T-helper 1 cell (primary cell): ENCODE measurements at places on chromosomes 13 and 19.

DNA sequence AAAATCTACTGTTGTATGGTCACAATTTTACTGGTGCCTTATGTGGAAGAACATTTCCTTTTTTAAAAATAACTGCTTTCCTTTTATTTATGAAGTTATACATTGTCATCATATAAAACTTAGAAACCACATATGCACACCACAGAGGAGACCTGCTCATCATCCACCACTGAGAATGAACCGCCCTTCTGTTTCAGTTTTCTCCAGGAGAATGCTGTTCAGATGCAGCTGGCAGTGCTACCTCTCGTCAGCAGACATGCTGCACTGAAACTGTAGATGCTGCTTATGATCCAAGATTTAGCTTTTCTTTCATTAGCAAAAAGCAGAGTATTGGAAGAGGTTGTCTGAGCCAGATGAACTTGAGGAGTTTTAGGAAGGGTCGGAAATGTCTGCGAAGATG, 10.1 kb downstream of the SLC25A15 start:
- no peak for DNase-seq

DNA sequence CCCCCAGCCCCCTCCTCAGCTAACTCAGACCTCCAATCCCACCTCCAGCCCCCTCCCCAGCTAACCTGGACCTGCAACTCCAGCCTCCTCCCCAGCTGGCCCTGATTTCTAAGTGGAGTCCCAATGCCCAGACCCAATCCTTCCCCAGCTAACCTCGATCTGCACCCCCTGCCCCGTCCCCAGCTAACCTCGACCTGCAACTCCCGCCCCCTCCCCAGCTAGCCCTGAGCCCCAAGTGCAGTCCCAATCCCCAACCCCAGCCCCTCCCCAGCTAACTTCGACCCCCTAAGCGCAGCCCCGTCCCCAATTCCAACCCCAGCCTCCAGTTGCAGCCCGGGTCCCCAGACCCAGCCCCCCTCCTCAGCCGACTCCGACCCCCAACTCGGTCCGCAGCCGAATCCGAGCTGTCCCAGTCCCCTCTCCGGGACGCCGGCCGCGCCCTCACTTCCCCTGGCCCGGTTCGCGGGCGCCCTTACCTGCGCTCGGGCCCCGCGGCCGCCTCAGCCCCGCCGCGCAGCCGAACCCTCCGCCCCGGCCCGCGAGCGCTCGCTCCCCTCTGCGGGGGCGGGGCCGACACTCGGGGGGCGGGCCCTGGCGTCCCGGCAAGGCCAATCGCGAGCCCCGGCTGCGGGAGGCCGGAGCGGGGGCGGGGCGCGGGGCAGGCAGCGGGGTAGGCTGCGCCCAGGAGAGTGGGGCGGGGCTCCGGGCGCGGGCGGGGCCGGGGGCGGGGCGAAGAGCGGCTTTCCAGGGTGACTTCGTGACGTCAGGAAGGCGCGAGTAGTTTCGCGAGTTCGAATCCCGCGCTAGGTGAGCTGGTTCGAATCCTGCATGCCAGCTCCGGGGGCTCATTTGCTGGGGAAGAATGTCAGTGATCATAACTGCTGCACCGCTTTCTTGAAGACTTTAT, at the start of gene GNG7:
Gene GNG7, minus strand, starts transcription at position 525 of the 907 bp plus-strand sequence. CDS start 182,006 bp downstream, outside the sequence.
- DNase-seq = peak; percentile 93

DNA sequence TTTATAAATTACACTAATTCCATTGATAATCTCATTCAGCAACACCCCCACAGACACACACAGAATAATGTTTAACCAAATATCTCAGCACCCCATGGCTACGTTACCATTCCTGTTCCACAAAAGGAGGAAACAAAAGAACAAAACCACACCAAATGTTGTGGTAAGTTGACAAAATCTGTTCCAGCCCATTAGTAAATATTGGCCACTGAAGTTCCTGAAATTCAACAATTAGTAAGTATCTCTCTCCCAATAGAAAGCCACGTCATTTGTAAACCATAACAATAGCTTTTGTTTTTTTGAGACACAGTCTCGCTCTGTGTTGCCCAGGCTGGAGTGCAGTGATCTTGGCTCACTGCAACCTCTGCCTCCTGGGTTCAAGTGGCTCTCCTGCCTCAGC, 2.3 kb upstream of the FCAR start:
- DNase-seq = no peak

DNA sequence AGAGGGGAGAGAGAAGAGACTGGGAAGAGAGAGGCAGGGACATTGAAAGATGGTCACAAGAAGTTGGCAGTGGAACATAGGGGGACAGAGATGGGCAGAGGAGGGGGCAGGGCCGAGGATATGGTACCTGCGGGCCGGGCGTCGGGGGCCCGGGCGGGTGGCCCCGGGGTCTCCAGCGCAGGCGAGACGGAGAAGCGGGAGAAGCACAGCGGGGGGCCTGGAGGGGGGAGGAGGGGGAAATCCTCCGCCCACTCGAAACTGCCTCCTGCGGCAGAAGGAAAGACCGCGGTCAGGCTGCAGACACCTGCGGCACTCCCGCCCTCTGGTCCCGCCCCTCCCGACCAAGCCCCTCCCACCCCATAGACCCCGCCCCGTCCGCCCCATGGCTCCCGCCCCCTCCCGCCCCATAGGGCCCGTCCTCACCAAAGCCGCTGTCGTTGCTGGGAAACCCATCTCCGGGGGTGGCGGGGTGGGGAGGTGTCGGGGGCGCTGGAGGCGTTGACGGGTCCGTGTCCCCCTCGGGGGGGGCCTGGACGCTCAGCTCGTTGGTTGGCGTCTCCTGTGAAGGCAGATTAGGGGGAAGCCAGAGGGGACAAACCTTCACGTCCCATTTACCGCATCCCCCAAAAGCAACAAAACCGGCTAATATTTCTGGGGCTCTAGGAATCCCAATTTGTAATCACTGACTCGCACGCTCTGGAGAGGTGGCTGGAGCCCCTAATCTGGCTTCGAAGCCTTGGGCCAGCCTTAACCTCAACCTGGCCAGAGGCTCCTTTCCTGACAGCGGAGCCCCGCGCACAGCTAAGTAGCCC, 20.4 kb downstream of the LMTK3 start:
- DNase-seq = peak; percentile 52

DNA sequence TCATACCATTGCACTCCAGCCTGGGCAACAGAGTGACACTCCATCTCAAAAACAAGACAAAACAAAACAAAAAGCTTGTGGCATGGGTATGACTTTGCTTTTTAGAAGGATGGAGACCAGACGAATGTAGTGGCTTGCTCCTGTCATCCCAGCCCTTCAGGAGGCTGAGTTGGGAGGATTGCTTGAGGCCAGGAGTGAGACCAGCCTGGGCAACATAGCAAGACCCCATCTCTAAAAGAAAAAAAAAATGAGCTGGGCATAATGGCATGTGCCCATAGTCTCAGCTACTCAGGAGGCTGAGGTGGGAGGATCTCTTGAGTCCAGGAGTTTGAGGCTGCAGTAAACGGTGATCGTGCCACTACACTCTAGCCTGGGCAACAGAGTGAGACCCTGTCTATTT, 16.4 kb upstream of the SELENOW start:
- DNase-seq = no peak

DNA sequence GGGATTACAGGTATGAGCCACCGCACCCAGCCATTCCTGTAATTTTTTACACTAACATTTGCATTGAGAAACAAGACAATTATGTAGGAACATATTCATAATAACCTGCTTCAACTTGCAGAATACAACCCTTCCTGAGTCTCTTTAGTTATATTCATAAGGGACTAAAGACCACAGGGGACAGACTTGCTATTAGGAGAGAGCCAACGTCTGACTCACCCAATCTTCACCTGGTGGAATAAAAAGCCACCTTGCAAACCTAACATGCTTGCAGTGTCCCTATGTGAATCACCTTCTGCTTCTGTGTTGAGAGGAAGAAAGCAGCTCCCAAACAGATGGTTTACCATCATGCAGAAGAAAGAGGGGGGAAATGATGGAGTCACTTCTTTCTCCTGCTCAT, 456.1 kb downstream of the PCDH9 start:
- DNase-seq = no peak

- no peak for DNase-seq
These were observed 9.5 kb downstream of the ADAMTSL5 start for GRCh38 chr19:1503089-1503924.

- no peak for DNase-seq
These were observed 212.8 kb downstream of the SLITRK6 start for GRCh38 chr13:85586422-85586831.

GRCh38 chr13:62302341-62302740, 886.7 kb upstream of the PCDH20 start:
- no peak for DNase-seq

GRCh38 chr13:52118595-52118994, 10.3 kb downstream of the NEK5 start:
- no peak for DNase-seq

DNA sequence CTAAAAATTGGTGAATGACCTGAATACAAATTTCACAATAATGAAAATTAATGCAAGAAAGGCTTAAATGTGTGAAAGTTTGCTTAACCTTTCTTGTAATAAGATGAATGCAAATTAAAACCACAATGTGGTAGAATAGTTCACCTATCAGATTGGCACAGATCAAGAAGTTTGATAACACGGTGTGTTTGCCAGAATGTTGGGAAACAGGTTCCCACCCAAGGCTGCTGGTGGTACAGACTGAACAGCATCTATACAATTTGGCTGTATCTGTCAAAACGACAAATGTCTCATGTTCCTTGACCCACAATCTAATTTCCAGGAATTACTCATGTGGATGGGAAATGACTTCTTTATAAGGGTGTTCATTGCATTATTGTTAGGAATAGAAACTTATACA, 8.6 kb upstream of the IRS2 start:
- DNase-seq = no peak

DNA sequence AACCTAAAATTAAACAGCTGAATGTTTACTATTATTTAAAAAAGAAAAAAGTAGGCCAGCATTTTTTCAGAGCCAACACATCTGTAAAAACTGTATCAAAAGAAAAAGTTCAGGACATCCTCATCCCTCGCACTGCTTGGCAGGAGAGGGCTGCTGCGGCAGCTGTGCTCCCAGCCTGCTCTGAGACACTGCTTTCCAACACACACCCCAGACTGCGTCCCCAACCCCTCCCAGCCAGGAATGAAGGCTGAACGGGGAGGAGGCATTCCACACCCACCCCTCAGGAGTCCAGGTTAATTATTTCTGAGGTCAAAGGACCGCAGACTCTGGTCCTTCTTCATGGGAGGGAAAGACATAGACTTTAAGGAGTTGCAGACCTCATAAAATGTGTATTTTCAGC, 43.1 kb downstream of the COL4A1 start:
- DNase-seq = no peak

- no peak for DNase-seq
These were observed 5.9 kb downstream of the NOTCH3 start for GRCh38 chr19:15194938-15195337.

DNA sequence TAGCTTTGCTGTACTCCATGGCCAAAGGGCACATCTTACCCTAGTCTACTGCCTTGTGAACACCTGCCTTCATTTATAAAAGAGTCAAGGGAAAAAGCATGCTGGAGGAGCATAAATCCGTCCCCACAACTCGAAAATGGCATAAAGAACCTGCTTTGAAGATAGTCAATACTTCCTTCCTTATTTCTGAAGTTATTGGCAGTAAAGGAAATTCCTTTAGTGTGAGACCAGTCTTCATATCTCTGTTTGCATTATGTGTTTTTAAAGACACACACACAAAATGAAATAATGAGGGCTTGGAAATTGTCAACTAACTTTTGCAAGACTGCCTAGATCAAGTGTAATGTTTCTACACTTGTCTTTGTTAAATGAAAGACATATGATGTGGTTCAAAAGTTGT, 408.4 kb downstream of the SPRY2 start:
- DNase-seq = no peak

GRCh38 chr19:4140237-4140711, 13.2 kb upstream of the CREB3L3 start:
- DNase-seq = no peak

- no peak for DNase-seq
These were observed 377.0 kb downstream of the OLFM4 start for GRCh38 chr13:53405616-53406015.

- no peak for DNase-seq
These were observed 139.1 kb downstream of the ZNF675 start for GRCh38 chr19:23547816-23548430.

DNA sequence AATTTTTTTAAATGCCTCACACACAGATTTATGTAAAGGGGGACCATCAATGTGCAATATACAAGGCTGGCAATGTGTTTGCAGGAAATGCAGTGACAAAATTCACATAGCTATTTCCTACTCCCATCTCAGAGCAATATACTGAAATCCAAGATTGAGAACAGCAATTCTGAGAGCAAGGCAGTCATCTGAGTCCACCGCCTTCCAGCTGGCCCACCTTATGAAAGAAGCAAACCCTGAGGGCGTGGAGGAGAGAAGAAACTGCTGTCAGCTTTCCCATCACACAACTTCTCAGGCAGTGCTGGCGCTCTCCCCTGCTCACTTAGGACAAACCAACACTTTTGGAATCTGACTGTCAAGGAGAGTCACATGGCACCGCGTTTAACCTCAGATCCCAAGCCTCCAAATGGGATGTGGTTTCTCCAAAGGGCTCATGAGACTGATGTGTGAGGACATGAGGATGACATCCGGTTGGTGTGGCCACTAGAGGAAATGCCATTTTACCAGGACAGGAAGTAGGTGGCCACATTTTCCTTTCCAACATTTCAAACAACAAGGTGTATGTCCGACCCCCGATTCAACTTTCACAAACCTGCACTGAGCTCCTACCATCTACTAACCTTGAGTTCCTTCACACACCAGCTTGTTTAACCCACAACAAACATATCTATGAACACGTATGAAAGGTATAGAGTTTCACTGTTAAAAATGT, 3.7 kb upstream of the DOCK9 start:
- no peak for DNase-seq

GRCh38 chr19:8529369-8530006, 15.5 kb upstream of the ZNF414 start:
- no peak for DNase-seq

- DNase-seq = no peak
These were observed 8.0 kb upstream of the ZNF358 start for GRCh38 chr19:7507884-7508283.

DNA sequence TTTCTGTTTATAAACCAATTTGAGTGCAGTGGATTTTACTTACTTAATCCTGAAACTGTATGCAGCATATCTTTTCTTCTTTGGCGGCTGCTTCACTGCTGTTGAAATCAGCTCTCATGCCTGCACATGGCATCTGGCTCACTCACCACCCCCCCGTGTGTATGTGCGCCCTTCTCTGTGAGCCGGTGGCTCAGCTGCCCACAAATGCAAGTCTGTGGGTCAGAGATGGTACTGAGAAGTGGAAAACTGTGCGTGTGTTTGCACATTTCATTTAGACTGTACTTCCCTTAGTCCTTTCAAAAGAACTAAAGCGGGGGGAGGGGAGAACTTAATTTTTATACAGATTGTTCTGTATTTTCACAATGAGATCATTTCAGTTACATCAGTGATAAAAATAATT, 307.6 kb downstream of the SHISA2 start:
- no peak for DNase-seq

GRCh38 chr13:98538876-98539275, 38.0 kb downstream of the STK24 start:
- no peak for DNase-seq

DNA sequence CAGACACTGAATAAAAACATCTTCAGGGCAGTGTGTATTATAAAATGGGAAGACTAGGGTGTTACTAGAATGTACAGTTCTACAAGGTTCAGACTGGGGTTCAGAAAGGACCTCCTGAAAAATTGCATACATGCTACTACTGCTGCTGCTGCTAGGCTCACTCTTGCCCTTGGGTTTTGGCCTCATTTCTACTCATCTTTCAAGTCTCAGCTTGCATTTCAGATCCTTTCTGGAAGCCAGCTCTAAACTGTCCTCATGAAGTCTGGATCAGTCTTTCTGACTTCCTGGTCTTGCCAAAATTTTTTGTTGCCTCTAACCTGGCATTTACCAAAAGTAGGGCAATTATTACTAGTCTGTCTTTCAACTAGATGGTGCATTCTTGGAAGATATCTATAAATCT, 393.3 kb downstream of the DIAPH3 start:
- DNase-seq = no peak

GRCh38 chr19:46299004-46299509, 2.2 kb downstream of the HIF3A start:
- DNase-seq = no peak
